ENCODE measurements at places on chromosomes 4 and X.

GRCh38 chr4:40749717-40750460 is at the start of gene NSUN7:
TSS of gene NSUN7 (plus strand) at chr4:40749955. CDS start at chr4:40750694, 739 bp downstream.
- no peak for DNase-seq

DNA sequence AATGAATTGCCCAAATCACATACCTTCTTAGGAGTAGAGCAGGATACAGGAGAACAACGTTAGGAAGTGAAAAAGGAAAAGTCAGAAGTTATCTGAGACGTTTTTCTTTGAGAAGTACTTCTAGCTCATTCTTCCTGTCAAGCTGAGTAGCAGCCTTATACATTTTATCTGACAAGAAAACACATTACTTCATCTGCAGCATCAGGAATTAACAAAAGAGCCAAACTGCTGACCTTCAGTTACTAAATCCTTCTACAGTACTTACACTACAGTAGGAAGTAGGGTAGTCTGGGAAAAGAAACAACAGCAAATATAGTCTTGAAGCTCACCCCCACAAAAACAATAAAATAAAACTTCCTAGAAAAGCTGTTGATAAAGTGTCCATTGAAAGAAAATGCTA is 57.0 kb downstream of the ATP11C start:
- DNase-seq, result no peak

DNA sequence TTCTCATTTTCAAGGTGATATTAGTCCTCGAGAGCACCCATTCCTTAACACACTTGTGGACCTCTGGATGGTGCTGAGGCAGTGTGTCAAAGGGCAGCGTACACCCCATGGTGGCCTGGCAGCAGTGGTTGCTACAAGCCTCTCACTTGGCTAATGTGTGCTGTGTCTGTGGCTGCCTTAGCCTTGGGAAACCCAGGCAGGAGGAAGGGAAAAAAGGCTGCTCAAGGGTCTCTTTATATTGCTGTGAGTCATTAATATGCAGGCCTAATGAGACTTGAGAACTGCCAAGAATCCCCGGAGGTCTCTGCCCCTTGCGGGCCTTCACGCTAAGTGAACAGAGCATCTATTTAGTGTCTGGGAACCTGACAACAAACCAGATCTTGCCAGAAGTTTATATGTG is 7.0 kb downstream of the PCDH10 start:
- no peak for DNase-seq

- no peak for DNase-seq
Measured at GRCh38 chr4:150173432-150173861, 95.2 kb downstream of the DCLK2 start.

DNA sequence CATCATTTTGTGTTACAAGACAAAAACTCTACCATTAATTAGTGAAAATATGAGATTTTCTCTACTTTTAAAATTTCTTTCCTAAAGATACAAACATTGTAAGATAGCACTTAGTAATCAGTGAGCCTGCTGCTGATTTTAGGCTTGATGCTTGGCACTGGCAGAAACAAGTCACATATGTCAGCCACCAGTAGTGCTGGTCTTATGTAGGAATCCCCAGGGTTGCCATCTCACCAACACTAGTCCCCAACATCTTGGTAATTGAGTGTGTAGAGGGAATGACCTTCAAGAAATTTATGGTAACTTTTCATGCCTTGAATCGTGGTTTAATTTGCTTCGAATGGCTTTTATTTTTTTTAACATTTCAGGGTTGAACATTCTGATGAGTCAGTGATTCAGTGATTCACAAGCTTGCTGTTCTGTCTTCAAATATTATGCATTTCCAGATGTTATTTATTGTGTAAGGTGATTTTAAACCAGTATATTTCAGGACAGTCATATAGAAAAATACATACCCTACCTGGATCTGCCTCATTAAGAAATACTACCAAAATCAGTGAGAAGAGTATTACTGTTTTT is 11.9 kb downstream of the EXOC1 start:
- no peak for DNase-seq

DNA sequence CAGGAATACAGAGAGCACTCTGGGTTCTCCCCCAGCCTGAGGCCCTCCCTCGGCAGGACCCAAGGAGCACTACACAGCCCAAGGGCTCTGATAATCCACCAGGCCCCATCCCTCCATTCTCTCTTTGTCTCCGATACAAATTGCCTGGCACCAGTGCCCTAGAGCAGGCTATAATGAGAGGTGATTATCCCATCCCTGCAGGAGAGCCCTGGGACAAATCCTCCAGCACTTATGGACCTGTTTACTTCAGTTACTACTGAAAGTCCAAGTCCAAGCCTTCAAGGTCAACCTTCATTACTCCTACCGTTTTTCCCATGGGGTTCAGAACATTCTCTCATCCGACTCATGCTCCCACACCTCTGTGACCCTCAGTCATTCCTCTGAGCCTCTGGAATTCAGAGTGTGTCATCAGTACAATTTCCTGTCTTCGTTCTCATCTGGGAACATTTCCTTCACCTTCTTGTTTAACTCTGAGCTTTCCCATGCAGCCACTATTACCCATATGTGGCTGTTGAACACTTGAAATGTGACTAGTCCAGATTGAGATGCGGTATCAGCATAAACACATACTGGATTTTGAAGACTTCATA is 299.0 kb downstream of the RAPGEF2 start:
- no peak for DNase-seq

DNA sequence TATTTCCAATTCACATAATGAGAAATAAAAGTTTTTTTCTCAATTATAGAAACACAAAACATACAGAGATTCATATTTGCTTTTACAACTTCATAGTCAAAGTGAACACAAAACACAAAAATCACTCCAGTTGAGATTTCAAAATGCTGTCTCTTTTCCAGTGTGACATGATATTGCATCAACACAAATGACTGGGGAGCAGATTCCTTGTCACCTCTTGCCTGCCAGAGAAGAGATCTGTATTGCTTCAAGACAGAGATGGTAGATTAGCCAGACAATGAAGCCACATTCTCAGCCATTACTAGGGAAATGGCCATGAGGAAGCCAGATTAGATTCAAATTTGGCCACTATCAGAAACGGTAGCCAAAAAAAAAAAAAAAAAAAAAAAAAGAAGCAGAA is 2313.1 kb upstream of the AGA start:
- no peak for DNase-seq

GRCh38 chr4:139655116-139655515 is 10.5 kb upstream of the MGST2 start:
- peak; percentile 18 for DNase-seq

DNA sequence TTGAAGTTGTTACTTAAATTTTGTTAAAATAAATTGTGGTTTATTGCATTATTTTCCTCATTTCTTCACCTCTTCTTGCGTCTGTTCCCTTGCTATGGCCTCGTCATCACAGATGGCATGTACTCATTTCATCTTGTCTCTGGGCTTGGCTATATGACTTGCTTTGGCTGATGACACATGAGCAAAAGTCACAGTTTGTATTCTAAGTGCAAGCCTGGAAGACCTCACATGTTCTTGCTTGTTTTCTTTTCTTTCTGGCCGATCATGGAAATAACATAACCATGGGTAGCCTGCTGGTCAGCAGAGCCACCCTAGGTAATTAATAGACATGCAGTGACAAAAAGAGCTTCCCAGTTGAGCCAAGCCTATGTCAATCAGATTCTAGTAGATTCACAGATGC is 527.9 kb downstream of the SPRY1 start:
- no peak for DNase-seq

GRCh38 chr4:5773271-5773555 is 62.2 kb downstream of the EVC start:
- no peak for DNase-seq

- no peak for DNase-seq
Measured at GRCh38 chrX:109926743-109927662, 75.9 kb upstream of the TMEM164 start.

- DNase-seq, result peak; percentile 7
Measured at GRCh38 chrX:139825618-139826017, 107.2 kb downstream of the ATP11C start.

GRCh38 chr4:173426064-173426463 is 27.1 kb upstream of the SCRG1 start:
- no peak for DNase-seq

- no peak for DNase-seq
Measured at GRCh38 chr4:25842229-25842845, 20.5 kb downstream of the SEL1L3 start.

- DNase-seq, result no peak
Measured at GRCh38 chr4:53100501-53101190, 238.5 kb downstream of the RASL11B start.

GRCh38 chr4:97123573-97123972 is 1019.7 kb downstream of the STPG2 start:
- DNase-seq, result no peak

- no peak for DNase-seq
Measured at GRCh38 chr4:115944146-115944905, 830.9 kb upstream of the NDST4 start.

GRCh38 chr4:140315019-140315418 is 58.4 kb upstream of the SCOC start:
- no peak for DNase-seq

GRCh38 chrX:96183843-96184242 is 500.8 kb upstream of the DIAPH2 start:
- no peak for DNase-seq

DNA sequence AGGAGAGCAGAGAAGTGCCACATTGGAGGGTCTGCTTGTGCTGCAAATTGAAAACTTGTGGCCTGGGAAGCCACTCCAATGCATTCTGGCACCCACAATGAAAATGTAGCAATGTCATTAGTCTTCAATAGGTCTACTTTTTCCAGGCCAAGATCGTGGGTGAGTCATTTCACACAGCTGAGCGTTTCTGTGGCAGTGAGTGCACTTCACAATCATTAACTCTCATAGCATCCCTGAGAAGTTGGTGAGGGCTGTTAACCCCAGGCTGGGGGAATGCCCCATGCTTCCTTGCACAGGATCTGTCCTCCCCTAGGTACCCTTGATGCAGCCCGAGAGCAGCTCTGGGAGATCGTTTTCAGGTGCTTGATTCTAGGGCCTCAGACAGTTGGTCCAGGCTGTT is 196.8 kb upstream of the ATP6AP2 start:
- DNase-seq, result no peak

GRCh38 chr4:2263926-2264321 is 2.0 kb upstream of the MXD4 start:
- DNase-seq, result no peak

GRCh38 chr4:37124800-37125199 is 119.7 kb upstream of the NWD2 start:
- no peak for DNase-seq

GRCh38 chrX:68570598-68570997 is 71.7 kb downstream of the YIPF6 start:
- no peak for DNase-seq

GRCh38 chr4:160129439-160129838 is 1026.6 kb downstream of the RAPGEF2 start:
- no peak for DNase-seq

DNA sequence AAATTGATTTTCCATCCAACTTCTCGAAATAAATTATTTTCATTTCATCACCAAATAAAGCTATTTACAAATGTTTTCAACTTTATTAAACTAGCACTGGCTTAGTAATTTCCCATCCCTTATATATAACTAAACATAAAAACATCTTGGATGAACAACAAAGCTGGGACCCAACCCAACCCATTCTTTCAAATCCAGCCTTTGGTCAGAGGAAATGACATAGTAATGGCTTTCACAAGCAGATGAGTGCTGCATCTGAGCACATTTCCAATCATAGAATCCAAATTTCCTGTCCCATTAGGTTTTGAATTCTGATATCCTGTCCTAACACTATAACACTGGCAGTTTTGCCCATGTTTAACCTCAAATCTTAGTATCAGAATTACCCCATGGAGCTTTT is 7.9 kb upstream of the EMCN start:
- DNase-seq, result no peak

DNA sequence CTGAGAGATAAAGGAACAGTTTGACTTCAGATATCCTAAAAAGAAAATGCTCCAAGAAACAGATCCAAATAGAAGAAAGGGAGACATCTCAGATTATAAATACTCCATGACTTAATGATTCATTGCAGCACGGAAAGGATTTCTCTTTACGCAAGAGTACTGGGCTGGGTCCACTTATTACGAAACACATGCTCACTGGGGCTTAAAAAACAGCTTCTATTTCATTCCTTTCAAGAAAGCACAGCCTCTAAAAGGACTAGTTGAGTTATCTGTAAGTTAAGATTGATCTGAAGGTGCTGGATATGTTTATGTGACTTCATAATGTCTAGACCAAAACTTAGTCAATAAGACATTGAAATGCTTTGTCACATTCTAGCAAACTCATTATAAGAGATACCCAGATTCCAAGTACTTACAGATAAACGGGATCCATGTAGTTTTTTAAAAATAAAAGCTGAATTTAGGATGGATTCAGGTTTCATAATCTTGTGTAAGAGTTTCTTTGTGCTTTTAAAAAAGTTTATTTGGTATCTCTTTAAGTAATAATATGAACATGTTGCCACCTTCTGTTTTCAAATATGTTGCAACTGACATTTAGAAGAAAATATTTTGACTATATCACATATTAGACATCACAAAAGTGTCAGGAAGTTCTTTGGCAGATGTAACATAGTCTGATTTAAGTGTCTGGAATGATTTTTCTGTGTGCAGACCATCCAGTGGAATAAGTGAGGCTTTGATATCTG is 109.5 kb upstream of the MYOZ2 start:
- DNase-seq, result peak; percentile 94

DNA sequence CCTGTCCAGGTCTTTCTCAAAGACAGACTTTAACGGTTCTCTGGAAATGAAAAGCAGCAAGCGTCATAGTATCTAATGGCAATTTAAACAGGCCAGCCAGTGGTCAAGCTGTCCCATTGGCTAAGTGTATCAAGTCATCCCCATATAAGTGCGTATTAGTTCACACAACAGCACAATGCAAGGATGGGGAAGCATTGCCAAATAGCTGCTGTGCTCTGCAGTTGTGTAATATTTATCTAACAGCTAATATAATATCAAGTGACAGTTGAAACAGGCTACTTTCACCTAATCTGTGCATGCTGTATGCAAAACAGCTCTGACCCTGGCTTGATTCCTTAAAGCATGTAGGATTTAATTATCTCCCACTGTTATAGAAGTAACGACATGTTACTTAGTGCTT is 134.8 kb upstream of the PPARGC1A start:
- no peak for DNase-seq

DNA sequence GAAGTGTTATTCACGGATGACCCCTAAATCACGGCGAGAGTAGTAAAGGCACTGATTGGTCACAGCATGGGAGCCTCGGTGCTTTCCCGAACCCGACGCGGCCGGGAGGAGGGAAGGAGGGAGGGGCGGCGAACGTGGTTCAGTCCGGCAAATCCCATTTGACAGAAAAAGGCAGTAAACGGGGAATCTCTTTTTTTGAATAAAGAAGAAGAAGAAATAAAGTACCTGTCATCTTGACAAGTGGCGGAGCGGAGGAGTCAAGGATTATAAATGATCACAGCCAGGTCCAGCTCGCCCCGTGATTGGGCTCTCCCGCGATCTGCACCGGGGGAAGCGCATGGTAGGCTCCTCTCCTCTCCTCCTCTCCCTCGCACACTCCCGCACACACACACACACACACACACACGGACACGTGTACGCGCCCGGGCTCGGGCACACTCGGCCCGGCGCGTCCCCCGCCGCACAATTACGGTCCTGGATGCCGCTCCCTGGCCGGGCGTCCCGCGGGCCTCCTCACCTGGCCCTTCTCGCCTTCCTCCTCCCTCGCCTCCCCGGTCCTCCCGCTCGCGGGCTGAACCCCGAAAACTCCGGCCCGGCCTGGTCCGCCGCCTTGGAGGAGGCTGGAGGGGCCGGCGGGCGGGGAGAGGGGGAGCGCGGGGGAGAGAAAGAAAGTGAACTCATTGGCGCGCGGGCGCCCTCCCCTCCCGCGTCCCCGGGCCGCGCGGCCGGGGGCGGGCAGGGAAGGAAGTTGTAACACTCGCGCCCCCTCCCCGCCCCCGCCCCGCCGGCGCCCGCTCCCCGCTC is 99.2 kb upstream of the TENM3 start:
- DNase-seq, result no peak
